ENCODE measurements at places on chromosomes 3 and 15.

DNA sequence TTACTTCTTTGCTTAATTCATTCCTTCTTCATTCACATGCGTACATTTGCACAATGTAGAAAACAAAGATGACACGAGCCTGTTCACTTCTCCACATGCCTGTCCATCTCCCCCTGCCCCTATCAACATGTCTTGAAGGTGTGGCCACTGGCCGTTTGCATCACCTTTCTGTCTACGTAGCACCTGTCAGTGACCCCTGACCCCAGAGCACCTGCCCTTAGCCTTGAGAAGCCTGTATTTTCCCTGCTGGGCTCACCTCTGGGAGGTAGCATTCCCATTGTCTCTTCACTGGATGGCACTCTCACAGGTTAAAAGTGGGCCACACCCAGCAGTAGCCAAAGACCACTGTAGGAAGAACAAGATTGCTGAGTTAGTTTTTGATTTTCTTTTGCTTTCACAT lies 234.1 kb downstream of the THSD4 start:
- no peak for DNase-seq

DNA sequence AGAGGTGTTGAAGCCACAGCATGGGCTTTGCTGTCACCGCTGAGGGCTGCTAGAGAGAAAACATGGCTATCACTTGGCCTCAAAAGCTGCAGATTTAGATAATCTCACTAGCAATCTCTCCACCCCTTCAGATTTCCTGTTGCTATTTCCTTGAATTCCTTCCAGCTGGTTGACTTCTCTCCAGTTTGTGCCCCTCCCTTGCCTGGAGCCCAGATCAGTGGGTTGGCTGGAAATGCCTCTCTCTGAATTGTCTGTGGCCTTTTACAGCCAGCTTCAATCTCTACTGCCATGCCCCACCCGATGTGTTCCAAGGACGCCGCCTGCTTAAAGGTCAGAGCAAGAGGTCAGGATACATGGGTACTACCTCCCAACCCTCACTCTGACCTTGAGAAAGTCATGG lies 294.1 kb downstream of the NTRK3 start:
- DNase-seq: no peak

- no peak for DNase-seq
Observed at GRCh38 chr15:48823237-48823636, 12.4 kb upstream of the CEP152 start.

DNA sequence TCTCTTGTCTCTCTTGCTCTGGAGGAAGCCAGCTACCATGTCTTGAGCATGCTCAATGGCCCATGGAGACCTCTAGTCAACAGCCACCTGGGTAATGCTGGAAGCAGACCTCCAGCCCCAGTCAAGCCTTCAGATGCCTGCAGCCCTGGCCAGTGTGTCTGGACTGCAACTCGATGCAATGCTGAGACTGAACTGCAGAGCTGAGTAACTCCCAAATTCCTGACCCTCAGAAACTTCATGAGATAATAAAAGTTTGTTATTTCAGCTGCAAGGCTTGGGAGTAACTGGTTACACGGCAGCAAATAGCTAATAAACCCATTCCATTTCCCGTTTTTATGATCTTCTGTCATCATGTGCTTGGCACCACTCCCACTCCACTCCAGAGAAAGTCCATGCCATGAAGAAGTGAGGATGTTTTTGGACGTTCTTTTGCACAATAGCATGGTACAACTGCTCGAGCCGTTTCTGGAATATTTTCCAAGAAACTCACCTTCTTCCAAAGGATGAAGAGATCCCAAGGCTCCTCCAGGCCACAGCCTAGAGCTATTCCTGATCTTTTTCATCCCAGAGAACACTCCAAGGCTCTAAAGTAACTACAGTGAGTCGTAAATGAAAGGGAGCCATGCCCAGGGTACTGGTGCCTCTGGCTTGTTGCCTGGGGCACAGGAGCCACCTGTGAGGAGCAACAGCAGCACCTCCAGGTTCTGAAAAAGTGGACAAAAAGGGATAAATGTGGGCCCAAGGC lies 72.0 kb upstream of the KLF13 start:
- DNase-seq: no peak

DNA sequence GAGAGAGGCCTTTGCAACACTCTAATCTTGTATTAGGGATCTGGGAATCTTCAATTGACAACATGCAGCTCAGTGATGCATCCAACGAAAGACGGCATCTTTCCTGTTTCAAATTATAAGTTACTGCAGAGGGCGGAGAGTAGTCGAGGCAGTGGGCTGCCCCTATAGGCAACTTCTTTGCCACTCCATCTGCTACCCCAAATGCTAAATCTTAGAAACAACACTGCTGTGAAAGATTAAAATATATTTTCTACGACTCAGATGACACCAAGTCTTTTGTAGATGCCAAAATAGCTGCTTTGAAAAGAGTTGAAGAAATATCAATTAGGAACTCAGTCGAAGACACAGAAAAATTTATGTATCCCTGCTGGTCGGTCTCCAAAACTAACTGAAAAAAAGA lies 161.0 kb upstream of the FEZF2 start:
- no peak for DNase-seq

GRCh38 chr3:127637971-127638370 lies 9.0 kb downstream of the PODXL2 start:
- no peak for DNase-seq

DNA sequence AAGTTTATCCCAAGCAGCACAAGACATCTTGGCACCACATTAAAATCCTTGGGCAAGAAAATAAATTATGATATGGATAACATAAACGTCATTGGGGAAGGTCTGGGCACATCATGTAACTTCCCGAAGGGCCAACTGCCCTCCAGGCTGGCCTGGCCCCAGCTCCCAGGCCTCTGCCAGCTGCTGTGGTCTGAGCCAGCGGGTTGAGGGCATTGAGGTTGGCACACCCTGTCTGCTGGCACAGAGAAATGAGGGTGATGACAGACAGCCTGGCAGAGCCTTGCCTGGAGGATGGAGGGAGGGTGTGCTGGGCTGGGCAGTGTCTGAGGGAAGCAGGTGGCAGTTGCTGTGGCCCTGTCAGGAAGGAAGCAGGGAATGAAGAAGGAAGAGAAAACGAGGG lies 3.3 kb upstream of the RBSN start:
- no peak for DNase-seq

DNA sequence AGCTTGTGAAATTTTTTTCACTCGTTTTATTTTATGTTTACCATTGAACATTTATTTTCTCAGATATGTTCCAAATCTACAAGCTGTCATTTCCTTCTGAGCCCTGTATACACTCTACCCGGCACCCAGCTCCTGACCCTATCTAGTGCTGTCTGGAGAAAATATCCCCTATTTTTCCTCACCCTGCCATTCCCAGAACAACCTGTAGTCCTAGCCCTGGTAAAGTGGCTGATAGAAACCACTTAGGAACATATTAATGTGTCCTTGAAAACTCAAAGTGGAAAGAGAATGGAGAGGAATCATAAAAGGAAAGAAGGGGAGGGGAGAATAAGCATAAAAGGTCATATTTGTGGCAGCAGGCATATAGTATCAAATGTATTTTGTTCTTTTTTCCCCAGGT lies 8.2 kb upstream of the TIMMDC1 start:
- no peak for DNase-seq

- DNase-seq: no peak
Observed at GRCh38 chr3:141275032-141275422, 43.4 kb downstream of the PXYLP1 start.

DNA sequence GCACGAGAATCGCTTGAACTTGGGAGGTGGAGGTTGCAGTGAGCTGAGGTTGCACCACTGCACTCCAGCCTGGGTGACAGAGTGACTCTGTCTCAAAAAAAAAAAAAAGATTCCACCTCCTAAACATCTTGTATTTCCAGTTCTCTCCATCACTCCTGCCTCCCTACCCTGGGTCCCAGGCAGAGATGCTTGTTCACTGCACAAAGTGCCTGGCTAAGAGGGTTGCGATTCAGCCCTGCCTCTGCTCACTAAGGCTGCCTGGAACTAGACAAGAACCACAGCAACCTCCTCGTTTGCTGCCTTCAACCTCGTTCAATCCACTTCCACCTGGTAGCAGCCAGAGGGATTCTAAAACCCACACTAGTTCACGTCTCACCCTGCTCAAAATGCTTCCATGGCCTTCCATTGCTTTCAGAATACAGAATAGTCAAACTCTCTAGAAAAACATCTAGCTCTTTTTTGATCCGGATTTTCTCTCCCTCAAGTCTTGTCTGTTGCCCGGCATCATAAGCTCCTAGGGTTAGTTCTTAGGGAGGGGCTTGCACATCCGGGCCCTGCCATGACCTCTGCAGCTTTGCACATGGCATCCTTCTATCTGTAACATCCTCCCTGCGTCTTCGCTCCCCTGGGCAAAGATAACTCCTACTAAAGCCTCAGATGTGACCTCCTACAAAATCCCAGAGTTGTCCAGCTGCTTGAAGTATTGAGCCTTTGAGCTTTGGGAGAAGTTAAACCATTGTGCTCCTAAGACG lies 1.0 kb upstream of the MCM2 start:
- DNase-seq: no peak

DNA sequence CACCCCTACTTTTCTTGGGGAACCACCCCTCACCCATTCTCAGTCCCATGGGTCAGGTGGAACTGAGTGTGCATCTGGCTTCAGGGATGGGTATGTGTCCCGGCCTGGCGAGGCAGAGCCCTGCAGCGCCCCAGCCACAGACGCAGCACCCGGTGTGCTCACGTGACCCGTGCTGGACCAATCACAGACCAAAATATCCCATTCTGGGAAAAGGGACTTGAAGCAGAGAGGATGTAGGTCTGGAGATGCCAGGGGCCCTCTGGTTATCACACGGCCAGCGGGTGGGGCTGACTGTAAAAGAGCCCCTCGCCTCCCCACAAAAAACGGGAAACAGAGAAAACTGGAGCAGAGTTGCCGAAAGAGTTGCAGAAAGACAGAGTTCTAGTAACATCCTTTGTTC lies 138.0 kb upstream of the RAD18 start:
- no peak for DNase-seq
